ENCODE measurements at places on chromosomes 11 and 22. TPM values are rescaled to one million over a fixed set of nuclear protein-coding genes. Genes with fewer than 3 reads are reported as not detected.

GRCh38 chr11:126080161-126080941 lies 17.7 kb upstream of the CDON start:
- DNase-seq, result no peak

DNA sequence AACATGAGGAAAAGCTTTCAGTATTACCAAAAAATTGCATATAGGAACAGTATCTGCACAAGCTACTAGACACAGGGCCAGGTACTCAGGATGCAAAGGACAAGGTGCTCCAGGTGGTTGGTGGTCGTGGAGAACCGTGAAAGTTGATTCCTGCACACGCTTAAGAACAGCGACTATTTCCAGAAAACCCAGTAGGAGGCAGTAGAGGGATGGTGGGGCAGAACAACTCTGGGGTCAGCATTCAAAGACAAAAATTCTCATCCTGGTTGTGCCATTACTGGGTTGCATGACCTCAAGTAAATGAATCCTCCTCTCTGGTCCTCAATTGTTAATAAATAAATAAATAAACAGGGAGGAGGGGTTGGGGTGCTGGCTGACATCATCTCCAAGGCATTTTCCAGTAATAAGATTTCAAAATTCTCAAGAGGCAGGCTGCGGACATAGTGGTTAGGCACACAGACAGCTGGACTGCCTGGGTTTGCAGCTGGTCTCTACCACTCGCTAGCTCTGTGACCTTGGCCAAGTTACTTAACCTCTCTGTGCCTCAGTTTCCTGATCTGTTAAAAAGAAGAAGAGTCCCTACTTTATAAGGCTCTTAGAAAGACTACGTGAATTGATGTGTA lies 89.6 kb downstream of the ISX start:
- no peak for DNase-seq

ROM1 gene
- not detected for total RNA-seq

SAA4 gene
- not detected for total RNA-seq

Data from ascending aorta (tissue), 2 donors.